A673 (cell line): ENCODE measurements at places on chromosomes 2 and 18. TPM values are rescaled to one million over a fixed set of nuclear protein-coding genes. Genes with fewer than 3 reads are reported as not detected.

- H3K4me1 ChIP-seq: no peaks in the 10 kb centered on the region
- no peak overlapping the region for H3K4me3 ChIP-seq
- H3K36me3 ChIP-seq: no peaks in the 10 kb centered on the region
- no peak overlapping the region for H3K27ac ChIP-seq
- H3K27me3 ChIP-seq: peaks cover 10% of the 10 kb centered on the region
- no peak for DNase-seq
Observed at GRCh38 chr2:100182494-100183361, 40.3 kb upstream of the AFF3 start.

DNA sequence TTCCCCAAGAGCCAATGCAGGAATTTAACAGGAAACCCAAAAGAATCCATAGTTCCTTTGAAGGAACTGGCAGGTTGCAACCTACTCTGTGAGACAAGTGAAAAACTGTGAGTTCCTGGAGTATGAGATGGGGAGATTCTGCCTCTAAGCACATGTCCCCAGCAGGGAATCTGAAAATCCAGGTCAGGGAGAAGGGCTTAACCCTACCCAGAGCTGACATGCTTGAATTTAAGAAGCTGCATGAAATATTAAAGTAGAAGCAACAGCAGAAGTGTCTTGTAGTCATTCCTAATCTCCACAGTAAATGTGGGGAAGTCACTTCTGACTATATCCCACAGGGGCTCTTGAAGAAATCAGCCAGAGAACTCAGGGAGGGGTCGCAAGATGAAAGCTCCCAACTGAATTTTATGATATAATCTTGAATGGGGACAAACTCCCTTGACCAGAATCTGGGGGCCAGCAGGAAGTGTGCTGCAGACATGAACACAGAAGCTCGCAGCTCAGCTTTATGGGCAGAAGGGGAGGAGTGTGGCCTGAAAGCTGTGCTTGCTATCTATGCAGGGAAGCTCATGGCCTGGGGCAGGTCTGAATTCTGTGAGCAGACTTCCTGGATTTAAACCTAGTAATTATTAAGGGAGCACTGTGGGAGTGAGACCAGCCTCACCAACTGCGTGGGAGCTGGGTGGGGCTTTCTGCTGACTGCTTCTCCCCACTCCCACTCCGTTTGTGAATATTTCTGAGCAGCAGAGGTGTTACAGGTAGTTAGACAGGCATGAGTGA, 184.1 kb upstream of the KYNU start:
- no peaks in the 10 kb centered on the region for H3K36me3 ChIP-seq
- no peak overlapping the region for H3K27ac ChIP-seq
- no peaks in the 10 kb centered on the region for H3K4me1 ChIP-seq
- H3K4me3 ChIP-seq: no peak overlapping the region
- no peaks in the 10 kb centered on the region for H3K27me3 ChIP-seq

DNA sequence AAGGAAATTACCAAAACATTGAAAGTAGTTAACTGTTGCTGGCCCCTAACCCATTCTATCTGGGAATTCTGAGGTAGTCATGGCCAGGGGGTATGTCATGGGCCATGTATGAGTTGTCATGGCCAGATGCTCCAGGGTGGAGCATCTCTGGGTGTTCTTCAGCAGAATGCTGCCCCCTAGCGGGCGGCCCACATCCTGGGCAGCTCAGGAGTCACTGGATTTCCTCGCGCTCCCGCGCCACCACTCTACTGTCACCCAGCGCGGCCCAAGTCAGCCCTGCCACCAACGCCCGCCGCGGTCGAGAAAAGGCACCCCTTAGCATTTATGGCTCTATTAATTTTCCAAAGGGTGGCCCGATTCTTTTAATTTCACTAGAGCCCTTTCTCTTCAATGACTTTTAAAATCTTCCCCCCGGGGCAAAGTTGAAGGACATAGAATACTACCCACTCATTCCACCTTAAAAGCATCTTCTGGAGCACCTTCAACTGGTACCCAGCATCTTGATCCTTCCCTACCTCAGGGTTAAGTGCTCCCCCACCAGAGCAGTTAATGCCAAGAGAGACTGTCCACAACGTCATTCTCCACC, 41.6 kb downstream of the PKDCC start:
- DNase-seq: peak; percentile 72
- H3K27me3 ChIP-seq: no peaks in the 10 kb centered on the region
- H3K36me3 ChIP-seq: no peaks in the 10 kb centered on the region
- H3K27ac ChIP-seq: no peak overlapping the region
- H3K4me1 ChIP-seq: no peaks in the 10 kb centered on the region

DNA sequence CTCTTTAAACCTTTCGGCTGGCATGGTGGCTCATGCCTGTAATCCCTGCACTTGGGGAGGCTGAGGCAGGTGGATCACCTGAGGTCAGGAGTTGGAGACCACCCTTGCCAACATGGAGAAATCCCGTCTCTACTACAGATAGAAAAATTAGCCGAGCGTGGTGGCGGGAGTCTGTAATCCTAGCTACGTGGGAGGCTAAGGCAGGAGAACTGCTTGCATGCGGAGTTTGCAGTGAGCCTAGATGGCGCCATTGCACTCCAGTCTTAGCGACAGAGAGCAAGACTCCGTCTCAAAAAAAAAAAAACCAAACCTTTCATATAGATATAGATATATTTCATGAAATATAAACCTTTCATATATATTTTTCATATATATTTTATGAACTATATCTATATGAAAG, 864.7 kb downstream of the TRIB2 start:
- H3K27me3 ChIP-seq: no peaks in the 10 kb centered on the region
- H3K4me1 ChIP-seq: no peaks in the 10 kb centered on the region
- DNase-seq: peak; percentile 2

DNA sequence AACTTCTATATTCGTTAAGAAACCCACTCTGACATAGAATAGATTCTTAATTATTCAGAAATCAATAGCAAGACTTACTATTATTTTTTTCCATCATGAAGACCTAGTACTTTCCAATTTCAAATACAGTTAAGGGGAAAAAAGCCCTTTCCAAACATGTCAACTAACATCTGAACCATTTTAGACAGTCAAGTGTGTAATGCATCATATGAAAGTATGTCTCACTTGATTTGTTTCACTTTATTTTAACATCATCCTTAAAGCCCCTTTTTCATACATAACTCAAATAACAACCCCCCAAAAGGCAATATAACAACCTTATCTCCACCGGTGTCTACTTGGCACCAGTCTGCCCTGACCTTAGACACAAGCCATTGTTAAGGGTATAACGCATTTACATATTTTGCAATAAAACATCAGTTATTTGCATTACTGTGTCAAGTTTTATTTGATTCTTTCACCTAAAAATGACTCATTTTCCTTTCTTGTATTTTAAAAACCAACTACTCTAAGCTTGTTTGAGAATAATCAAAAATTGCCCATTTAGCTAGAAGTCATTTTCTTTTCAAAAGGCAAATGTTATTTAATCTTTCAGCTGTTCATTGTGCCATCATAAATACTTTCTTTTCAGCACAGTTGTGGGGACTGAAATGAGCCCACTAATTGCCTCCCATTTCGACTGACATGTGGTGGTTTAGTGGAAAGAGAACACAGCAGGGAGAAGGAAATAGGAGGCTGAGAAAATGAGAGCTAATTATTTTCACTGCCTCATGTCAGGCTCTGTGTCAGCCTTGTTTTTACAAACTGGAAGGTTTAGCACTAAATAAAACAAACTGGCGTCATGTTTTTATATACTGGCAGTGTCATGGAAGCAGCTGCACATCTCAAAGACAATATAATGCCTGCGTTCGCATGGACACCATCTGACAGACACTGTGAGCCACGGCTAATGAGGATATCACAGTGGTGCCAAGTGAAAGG, 104.7 kb upstream of the CDCA7 start:
- no peaks in the 10 kb centered on the region for H3K27me3 ChIP-seq
- no peaks in the 10 kb centered on the region for H3K36me3 ChIP-seq
- peaks cover 18% of the 10 kb centered on the region for H3K4me1 ChIP-seq
- H3K4me3 ChIP-seq: no peak overlapping the region
- DNase-seq: peak; percentile 95

DNA sequence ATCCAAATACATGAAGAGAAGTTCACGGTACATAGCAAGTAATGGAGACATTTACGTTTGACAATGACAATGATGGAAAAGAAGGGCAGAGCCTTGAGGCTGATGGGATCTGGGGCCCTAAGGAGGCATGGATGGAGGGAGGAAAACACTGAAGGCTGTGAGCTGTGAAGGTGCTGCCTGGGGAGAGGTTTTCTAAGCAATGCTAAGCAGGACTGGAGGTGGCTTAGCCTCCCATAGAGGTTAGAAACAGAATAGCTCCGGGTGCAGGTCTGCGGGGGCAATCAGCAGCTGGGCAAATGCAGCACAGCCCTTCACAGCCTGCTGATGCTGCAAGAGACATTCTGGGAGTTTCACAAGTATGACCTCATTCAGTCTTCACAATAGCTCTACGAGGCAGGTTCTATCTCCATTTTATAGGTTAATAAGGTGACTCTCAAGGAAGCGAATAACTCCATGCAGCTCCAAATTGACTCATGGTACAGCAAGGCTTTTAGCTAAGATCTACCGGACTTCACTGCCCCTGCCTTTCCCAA, 65.3 kb downstream of the MYT1L start:
- no peak overlapping the region for H3K27ac ChIP-seq
- no peak overlapping the region for H3K4me3 ChIP-seq
- no peaks in the 10 kb centered on the region for H3K4me1 ChIP-seq
- no peak for DNase-seq
- no peaks in the 10 kb centered on the region for H3K27me3 ChIP-seq

DNA sequence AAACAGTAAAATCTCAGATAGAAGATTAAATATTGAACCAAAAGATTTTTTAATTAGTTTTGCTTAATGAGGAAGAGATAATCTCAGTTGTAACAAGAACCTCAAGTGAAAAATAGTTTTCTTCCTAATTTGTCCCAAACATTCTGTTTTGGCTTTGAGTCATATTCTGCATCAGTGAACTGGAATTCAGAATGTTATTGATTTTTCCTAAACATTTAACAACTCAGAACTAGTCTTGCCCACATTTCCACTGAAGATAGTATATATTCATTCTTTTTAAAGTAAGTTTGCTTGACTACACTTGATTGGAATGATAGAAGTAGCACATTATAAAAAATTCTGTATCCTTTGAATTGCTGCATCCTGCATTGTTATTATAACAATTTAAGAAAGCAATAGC, 85.7 kb upstream of the UGP2 start:
- no peak for DNase-seq
- no peak overlapping the region for H3K4me3 ChIP-seq
- no peaks in the 10 kb centered on the region for H3K4me1 ChIP-seq

- no peaks in the 10 kb centered on the region for H3K36me3 ChIP-seq
- no peaks in the 10 kb centered on the region for H3K4me1 ChIP-seq
- no peak overlapping the region for H3K4me3 ChIP-seq
- no peak for DNase-seq
- H3K27me3 ChIP-seq: no peaks in the 10 kb centered on the region
Observed at GRCh38 chr2:112699984-112700667, 20.7 kb upstream of the NT5DC4 start.

- H3K27me3 ChIP-seq: no peaks in the 10 kb centered on the region
- H3K27ac ChIP-seq: no peak overlapping the region
- peaks cover 3% of the 10 kb centered on the region for H3K4me1 ChIP-seq
- H3K36me3 ChIP-seq: no peaks in the 10 kb centered on the region
- no peak overlapping the region for H3K4me3 ChIP-seq
Observed at GRCh38 chr2:173983391-173983871, 18.3 kb upstream of the SP3 start.

GRCh38 chr2:75410702-75411101, 150.0 kb downstream of the EVA1A start:
- no peaks in the 10 kb centered on the region for H3K4me1 ChIP-seq
- DNase-seq: no peak

GRCh38 chr2:229780856-229781773, 66.8 kb upstream of the DNER start:
- peaks cover 38% of the 10 kb centered on the region for H3K36me3 ChIP-seq
- H3K27ac ChIP-seq: no peak overlapping the region
- peak; percentile 64 for DNase-seq
- H3K27me3 ChIP-seq: no peaks in the 10 kb centered on the region
- H3K4me3 ChIP-seq: no peak overlapping the region
- H3K4me1 ChIP-seq: peaks cover 5% of the 10 kb centered on the region

- peak; percentile 12 for DNase-seq
- H3K36me3 ChIP-seq: no peaks in the 10 kb centered on the region
Observed at GRCh38 chr2:203097735-203098134, 83.1 kb downstream of the NBEAL1 start.

DNA sequence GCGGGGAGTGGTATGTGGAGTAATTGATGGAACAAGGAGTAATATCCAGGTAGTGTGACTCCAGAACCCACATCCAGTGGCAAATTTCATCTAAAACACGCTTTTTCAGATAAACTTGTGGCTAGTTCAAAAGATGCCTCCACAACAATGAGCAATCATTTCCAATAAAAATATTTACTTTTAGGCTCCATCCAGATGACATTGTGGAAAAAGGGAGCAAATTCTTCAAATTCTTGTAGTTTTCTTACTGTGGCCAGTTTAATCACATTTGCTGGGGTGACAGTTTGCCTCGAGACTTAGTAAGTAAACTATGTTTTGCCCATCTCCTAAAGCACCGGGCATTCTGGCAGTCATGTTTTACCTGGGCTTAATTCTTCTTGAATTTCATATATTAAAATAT, 243.6 kb downstream of the IRS1 start:
- H3K27me3 ChIP-seq: no peaks in the 10 kb centered on the region
- no peak overlapping the region for H3K4me3 ChIP-seq
- H3K36me3 ChIP-seq: no peaks in the 10 kb centered on the region
- no peak for DNase-seq
- H3K27ac ChIP-seq: no peak overlapping the region
- H3K4me1 ChIP-seq: no peaks in the 10 kb centered on the region

The LOXL3 gene
- total RNA-seq: 0.88 and 1.9 TPM in 2 replicates

The PLCD4 gene
- total RNA-seq: 0.24 and 0.39 TPM in 2 replicates

The ALK gene
- 10.8 and 14.7 TPM in 2 replicates for total RNA-seq

The FARSB gene
- 70.3 and 72.1 TPM in 2 replicates for total RNA-seq

The SELENOI gene
- 48.5 and 62.7 TPM in 2 replicates for total RNA-seq

The DQX1 gene
- 0.50 and 0.71 TPM in 2 replicates for total RNA-seq
